Keratinocyte (primary cell): ENCODE measurements at places on chromosomes 11 and 22. TPM values are rescaled to one million over a fixed set of nuclear protein-coding genes. Genes with fewer than 3 reads are reported as not detected.

The PIWIL4 gene
- polyA plus RNA-seq = 0.14 to 0.37 TPM (median 0.16 TPM) in 3 replicates

The SPA17 gene
- polyA plus RNA-seq = 10.0 to 19.5 TPM (median 16.8 TPM) in 3 replicates

The LRRC55 gene
- not detected in 3 replicates for polyA plus RNA-seq

The ATP6V1E1 gene
- polyA plus RNA-seq = 207 to 270 TPM (median 227 TPM) in 3 replicates

The OR51I1 gene
- not detected in 3 replicates for polyA plus RNA-seq

The GRM5 gene
- not detected in 3 replicates for polyA plus RNA-seq

The SGSM1 gene
- polyA plus RNA-seq = 0.01 to 0.03 TPM in 2 of 3 replicates, not detected in the other

The RAC2 gene
- polyA plus RNA-seq = 71.9 to 128 TPM (median 78.6 TPM) in 3 replicates

The IL10RA gene
- 0.04 to 0.23 TPM (median 0.14 TPM) in 3 replicates for polyA plus RNA-seq

The RFPL1 gene
- polyA plus RNA-seq = not detected in 3 replicates

The PAMR1 gene
- polyA plus RNA-seq = 4.1 to 10.0 TPM (median 4.4 TPM) in 3 replicates

The APOBEC3H gene
- polyA plus RNA-seq = 0.14 to 0.51 TPM (median 0.41 TPM) in 3 replicates

The MUC2 gene
- polyA plus RNA-seq = not detected in 3 replicates

The MTMR3 gene
- polyA plus RNA-seq = 16.4 to 22.1 TPM (median 16.5 TPM) in 3 replicates

The OR2AG2 gene
- 0.04 to 0.11 TPM (median 0.08 TPM) in 3 replicates for polyA plus RNA-seq

The NRXN2 gene
- not detected in 3 replicates for polyA plus RNA-seq

The EML3 gene
- polyA plus RNA-seq = 13.6 to 15.1 TPM (median 13.6 TPM) in 3 replicates

The SLC22A8 gene
- polyA plus RNA-seq = not detected in 3 replicates

The CCDC81 gene
- polyA plus RNA-seq = 0.06 to 0.42 TPM (median 0.15 TPM) in 3 replicates

The SYT9 gene
- not detected in 3 replicates for polyA plus RNA-seq

The OR9Q1 gene
- not detected in 3 replicates for polyA plus RNA-seq

The KRTAP5-2 gene
- polyA plus RNA-seq = not detected in 3 replicates

The WNT7B gene
- 1.5 to 1.7 TPM (median 1.7 TPM) in 3 replicates for polyA plus RNA-seq

The ATL3 gene
- 24.8 to 47.4 TPM (median 36.5 TPM) in 3 replicates for polyA plus RNA-seq

The ELFN2 gene
- polyA plus RNA-seq = 0.13 to 0.28 TPM (median 0.19 TPM) in 3 replicates

The LMO1 gene
- 0.08 to 0.18 TPM in 2 of 3 replicates, not detected in the other for polyA plus RNA-seq

The CCDC73 gene
- not detected in 3 replicates for polyA plus RNA-seq

The FAM83F gene
- 15.3 to 45.1 TPM (median 22.8 TPM) in 3 replicates for polyA plus RNA-seq

The MMP27 gene
- not detected in 3 replicates for polyA plus RNA-seq

The SLC37A2 gene
- 21.0 to 23.4 TPM (median 21.7 TPM) in 3 replicates for polyA plus RNA-seq

The MRPL21 gene
- 85.8 to 120 TPM (median 115 TPM) in 3 replicates for polyA plus RNA-seq

The SCN3B gene
- 0.08 to 0.19 TPM (median 0.10 TPM) in 3 replicates for polyA plus RNA-seq

The UBXN1 gene
- polyA plus RNA-seq = 45.9 to 72.5 TPM (median 58.5 TPM) in 3 replicates

The KIF18A gene
- 1.1 to 6.1 TPM (median 3.8 TPM) in 3 replicates for polyA plus RNA-seq

The KCTD21 gene
- polyA plus RNA-seq = 10.4 to 14.9 TPM (median 13.1 TPM) in 3 replicates

The FAM181B gene
- 0.01 TPM in 2 of 3 replicates, not detected in the other for polyA plus RNA-seq

The AKIP1 gene
- polyA plus RNA-seq = 33.2 to 46.4 TPM (median 37.0 TPM) in 3 replicates

The HPX gene
- 0.35 to 1.5 TPM (median 0.76 TPM) in 3 replicates for polyA plus RNA-seq

The DGCR6 gene
- 0.37 to 1.2 TPM (median 0.88 TPM) in 3 replicates for polyA plus RNA-seq

The LINC01488 gene
- polyA plus RNA-seq = not detected in 3 replicates

The DEFB131B gene
- polyA plus RNA-seq = not detected in 3 replicates

The PNPLA3 gene
- 12.0 to 18.5 TPM (median 15.2 TPM) in 3 replicates for polyA plus RNA-seq

The ZNF408 gene
- polyA plus RNA-seq = 4.0 to 8.1 TPM (median 5.0 TPM) in 3 replicates

The POU2AF1 gene
- polyA plus RNA-seq = 0.21 TPM in 1 of 3 replicates, not detected in the others

The OTOG gene
- not detected in 3 replicates for polyA plus RNA-seq

The SPON1 gene
- not detected in 3 replicates for polyA plus RNA-seq
